ENCODE measurements at places on chromosomes 16 and 17. TPM values are rescaled to one million over a fixed set of nuclear protein-coding genes. Genes with fewer than 3 reads are reported as not detected.

ZNF213 gene
- 6.7 TPM for total RNA-seq

TBC1D3I gene
- total RNA-seq = 1.8 TPM

TBX4 gene
- total RNA-seq = 0.08 TPM

TSPAN10 gene
- total RNA-seq = not detected

SLC16A5 gene
- 0.66 TPM for total RNA-seq

SLC47A1 gene
- total RNA-seq = 10.2 TPM

ELMO3 gene
- total RNA-seq = 1.2 TPM

NEUROD2 gene
- 0.05 TPM for total RNA-seq

TMEM92 gene
- total RNA-seq = 0.49 TPM

KCNH4 gene
- total RNA-seq = 0.13 TPM

TEX19 gene
- total RNA-seq = 0.14 TPM

KRT33B gene
- total RNA-seq = not detected

ALOX15 gene
- total RNA-seq = 3,386 TPM

TBC1D10B gene
- 22.1 TPM for total RNA-seq

GFOD2 gene
- total RNA-seq = 33.4 TPM

GLP2R gene
- total RNA-seq = 0.39 TPM

CRHR1 gene
- not detected for total RNA-seq

MFAP4 gene
- total RNA-seq = 6.6 TPM

SDR42E2 gene
- total RNA-seq = 0.25 TPM
